ENCODE measurements at places on chromosomes 13 and 19.

- no peak for DNase-seq
Measured at GRCh38 chr13:24648983-24649687, 31.1 kb upstream of the ATP12A start.

- DNase-seq: no peak
Measured at GRCh38 chr13:33352526-33352925, 67.0 kb upstream of the STARD13 start.

GRCh38 chr19:16185768-16186123 is 536 bp downstream of the FAM32A start:
- DNase-seq: peak; percentile 29

DNA sequence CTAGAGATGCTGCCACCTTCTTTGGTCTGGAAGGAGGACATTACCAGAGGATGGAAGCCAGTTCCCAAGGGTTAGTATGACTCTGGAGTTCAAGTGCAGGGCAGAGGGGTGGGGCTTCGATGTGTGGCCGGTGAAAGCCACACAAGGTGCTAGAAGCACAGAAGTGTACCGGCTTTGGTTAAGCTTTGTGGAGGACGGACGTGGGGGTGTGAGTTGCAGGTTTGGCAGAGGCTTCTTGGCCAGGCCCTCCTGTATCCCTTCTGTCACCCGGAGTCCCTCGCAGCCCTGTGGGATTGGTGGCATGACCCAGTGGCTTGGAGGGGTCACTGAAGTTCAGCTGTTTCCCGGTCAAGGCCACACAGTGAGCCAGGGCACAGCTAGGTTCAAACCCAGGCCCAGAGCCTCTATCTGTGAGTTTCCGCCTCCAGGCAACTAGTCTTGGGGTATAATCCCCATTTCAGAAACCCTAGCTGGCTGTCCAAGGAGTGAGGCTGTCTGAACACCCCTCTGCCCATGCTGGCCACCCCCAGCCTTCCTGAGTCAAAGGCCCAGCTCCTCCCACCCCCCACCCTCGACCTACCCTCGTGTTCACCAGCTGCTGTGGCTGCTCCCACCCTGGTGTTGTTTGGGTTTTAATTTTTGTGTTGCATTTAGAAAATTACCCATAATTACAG is 4.6 kb upstream of the SSBP4 start:
- no peak for DNase-seq

- DNase-seq: no peak
Measured at GRCh38 chr13:20788312-20788711, 14.6 kb upstream of the EEF1AKMT1 start.

DNA sequence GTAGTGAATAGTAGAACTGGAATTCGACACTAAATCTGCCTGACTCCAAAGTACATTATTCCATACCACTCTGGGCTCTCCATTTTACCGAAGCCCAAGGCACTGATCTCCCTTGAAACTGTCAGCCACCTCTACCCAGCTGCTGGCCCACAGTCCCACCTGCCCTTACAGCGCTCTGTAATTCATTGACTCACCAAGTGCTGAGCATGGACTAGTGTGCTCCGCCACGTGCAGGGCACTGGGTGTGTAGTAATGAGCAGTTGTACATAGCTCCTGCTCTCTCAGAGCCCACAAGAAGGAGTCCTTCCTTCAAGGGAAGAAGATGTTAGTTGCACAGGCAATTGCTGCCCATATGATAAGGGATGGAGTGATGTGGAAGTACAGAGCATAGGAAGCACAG is 76.6 kb upstream of the SIAH3 start:
- no peak for DNase-seq

DNA sequence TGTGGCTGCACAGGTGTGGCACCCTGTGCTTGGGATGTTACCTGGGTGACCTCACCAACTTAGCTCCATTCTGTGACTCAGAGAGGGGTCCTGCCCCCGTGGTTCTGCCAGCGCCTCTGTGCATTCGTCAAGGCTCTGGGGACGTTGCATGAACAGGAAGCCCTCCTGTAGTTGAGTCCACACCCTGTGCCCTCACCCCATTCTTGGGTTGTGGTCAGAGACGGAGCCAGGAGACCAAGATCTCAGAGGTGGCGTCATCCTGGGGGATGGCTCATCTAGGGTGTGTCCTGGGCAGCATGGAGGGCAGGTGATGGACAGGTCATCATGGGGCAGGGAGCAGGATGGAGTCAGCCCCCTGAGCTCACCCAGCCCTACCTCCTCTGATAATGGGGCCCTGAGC is 2.5 kb downstream of the COX6B2 start:
- DNase-seq: no peak

GRCh38 chr19:29662604-29663404 is 2.5 kb upstream of the PLEKHF1 start:
- DNase-seq: no peak

DNA sequence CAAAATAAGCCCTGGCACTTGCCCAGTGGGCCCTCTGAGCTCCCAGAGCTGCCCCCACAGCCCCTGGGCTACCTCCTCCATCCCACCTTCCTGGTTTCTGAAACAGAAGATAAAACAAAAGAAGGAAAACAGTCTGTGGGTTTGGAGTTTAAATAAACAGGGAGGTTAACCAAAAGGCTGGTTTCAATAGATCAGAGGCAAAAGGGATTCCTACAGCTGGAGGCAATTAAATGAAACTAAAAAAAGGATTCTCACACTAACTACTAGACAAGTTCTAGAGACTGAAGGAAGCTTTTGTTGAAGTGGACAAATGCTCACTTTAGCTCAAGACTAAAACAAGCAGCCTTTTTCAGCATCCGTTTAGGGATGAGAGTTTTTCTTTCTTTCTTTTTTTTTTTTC is 569.8 kb downstream of the FGF9 start:
- no peak for DNase-seq

DNA sequence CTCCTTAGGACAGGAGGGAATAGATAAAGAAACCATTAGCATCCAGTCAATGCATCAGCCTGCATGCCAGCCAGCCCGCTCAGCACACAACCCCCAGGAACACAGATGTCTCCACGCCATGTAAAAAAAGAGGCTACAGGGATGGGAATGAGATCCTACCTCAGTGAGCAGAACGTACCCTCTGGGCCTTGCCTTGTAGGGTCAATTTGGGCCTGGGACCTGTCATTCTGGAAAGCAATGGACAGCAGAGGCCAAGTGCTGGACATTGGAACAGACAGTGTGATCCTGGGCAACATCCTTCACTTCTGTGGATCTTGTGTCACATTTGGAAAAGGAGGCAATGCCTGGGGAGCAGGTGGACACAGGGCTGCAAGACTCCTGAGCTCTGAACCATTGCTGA is 26.0 kb downstream of the VSTM2B start:
- DNase-seq: no peak

DNA sequence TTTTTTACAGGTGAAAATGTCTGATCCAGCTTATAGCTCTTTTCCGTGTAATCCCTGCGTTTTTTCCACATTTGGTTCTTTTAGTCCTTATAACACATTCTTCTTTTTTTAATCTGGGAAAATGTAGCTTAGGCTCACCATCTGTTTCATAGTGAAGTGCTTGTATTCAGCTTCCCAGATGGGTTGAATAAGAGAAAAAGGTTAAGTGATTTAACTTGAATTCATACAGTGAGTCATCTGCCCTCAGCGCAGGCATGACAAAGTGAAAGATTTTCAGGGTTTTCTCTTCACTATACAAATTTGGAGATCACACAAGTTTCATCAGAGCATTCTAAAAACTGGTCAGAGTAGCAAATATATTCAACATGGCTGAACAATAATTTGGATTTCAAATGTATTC is 224.8 kb downstream of the SPRY2 start:
- DNase-seq: no peak

GRCh38 chr13:113564331-113565023 is 20.1 kb upstream of the TFDP1 start:
- no peak for DNase-seq

- no peak for DNase-seq
Measured at GRCh38 chr19:55255618-55256423, 3.0 kb downstream of the PPP6R1 start.

- no peak for DNase-seq
Measured at GRCh38 chr13:94006296-94006695, 473.2 kb downstream of the DCT start.

GRCh38 chr13:88042489-88042888 is 371.3 kb downstream of the SLITRK5 start:
- DNase-seq: no peak

DNA sequence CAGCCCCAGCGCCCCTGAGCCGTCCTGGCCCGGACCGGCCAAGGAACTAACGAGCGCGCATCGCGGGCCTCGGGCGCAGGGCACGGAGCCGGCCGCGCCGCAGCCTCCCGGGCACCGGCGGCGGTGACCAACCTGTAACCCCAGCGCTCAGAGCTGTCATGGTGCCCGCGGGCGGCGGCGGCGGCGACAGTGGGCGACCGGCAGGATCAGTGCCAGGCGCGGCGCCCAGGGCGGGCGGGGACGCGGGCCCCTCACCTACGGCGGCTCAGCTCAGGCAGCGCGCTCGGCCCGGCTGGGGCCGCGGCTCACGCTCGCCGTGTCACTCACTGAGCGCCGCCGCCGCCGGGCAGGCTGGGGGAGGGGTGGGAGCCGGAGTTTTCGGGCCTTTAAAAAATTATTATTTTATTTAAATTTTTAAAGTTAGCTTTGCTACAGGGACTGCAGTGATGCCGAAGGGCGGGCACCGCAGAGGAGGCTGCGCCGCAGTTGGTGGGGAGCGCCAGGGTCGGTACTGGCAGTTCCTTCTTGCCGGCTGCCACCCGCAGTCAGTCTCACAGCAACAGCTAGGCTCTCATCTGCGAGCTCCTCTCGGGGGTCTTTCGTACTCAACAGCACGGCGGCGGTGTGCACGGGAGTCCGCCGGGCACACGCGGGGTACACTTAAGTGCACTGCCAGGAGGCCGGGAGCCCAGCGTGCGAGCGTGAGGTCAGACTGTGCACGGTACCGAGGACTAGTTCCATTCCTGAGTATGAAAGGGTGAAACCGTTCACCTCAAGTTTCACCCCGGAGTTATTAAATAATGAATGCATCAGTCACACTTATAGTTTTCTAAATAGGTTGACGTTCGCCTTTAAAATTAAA is at the start of gene NALCN:
NALCN (minus strand) TSS at position 328 of the 862 bp plus-strand sequence. CDS start 17,382 bp downstream, outside the sequence.
- DNase-seq: peak; percentile 75

DNA sequence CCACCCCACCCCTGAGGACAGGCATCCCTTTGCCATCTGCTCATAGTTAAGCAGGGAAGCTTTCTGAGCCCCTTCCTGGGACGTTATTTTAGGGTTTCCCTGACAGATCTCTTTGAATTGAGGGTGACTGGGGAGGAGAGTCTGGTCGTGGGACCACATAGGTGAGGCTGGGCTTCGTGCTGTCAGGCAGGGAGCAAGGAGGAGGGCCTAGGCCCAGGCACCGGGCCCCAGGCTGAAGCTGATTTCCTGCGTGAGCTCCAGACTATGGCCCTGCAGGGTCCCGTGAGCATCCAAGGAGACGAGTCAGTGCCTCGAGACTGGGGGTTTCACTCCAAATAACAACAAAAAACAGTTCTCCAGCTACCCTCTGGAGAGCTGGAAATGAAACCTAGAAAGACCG is 60.4 kb downstream of the MYO9B start:
- no peak for DNase-seq

GRCh38 chr13:47650209-47650608 is 350.9 kb downstream of the SUCLA2 start:
- DNase-seq: no peak

Measured in NCI-H2171 treated with DMSO at 0.1 percent for 48 hours (cell line).